ENCODE measurements at places on chromosomes 4 and X.

- no peak for DNase-seq
Measured at GRCh38 chr4:184246426-184246825, 28.8 kb upstream of the ENPP6 start.

GRCh38 chrX:54411732-54412131 is 28.5 kb upstream of the TSR2 start:
- DNase-seq, result no peak

- DNase-seq, result no peak
Measured at GRCh38 chr4:95506264-95506663, 42.5 kb downstream of the UNC5C start.

- DNase-seq, result no peak
Measured at GRCh38 chrX:56313308-56313707, 81.2 kb downstream of the KLF8 start.

GRCh38 chr4:1883583-1883982 is 12.4 kb downstream of the NSD2 start:
- no peak for DNase-seq

- DNase-seq, result no peak
Measured at GRCh38 chr4:92514627-92515026, 210.9 kb downstream of the GRID2 start.

DNA sequence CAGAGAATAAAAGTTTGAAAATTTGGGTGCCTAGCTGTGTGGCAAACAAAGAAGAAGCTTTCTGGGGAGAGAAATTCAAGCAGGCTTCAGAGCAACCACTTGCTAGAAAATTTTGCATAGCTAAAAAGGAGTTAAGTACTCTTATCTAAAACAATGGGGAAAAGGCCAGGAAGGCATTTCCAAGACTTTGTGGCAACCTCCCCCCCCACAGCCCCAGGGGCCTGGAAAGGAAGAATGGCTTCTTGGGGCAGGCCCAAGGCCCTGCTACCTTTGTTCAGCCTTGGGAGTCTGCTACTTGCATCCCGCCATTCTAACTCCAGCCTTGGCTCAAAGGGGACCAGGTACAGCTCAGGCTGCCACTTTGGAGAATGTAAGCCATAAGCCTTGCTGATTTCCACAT is 102.2 kb downstream of the PTCHD1 start:
- DNase-seq, result no peak

DNA sequence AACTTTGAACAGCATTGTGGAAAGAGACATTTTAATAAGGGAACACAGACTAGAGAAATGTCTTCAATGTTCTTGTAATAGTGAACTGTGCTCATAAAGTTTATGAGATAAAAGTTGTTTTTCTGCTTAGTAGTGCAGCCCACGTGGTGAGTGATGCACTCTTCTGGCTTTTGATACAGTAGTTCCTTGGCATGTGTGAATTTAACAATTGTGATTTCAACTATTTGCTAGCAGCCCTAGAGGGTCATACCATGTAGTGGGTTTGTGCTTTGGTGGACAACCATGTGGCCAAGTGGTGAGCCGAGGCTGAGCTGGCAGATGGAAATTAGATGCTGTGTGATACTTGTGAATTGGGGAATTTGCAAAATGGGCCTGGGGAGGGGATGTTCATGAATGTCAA is 116.2 kb upstream of the SLC4A4 start:
- DNase-seq, result no peak

- DNase-seq, result no peak
Measured at GRCh38 chrX:142233400-142233799, 28.3 kb upstream of the MAGEC2 start.

- DNase-seq, result no peak
Measured at GRCh38 chrX:11269006-11269405, 24.2 kb upstream of the AMELX start.

- no peak for DNase-seq
Measured at GRCh38 chr4:108313546-108314339, 145.0 kb upstream of the LEF1 start.

- no peak for DNase-seq
Measured at GRCh38 chrX:70089604-70090297, 27.5 kb downstream of the OTUD6A start.

GRCh38 chr4:76905521-76905920 is 7.6 kb upstream of the SOWAHB start:
- DNase-seq, result no peak

All from activated CD4-positive, alpha-beta T cell treated with anti-CD3 and anti-CD28 coated beads, Interleukin-2, amount 50 U/mL, for 24 hours (primary cell).